ENCODE measurements at places on chromosomes 1 and 21. TPM values are rescaled to one million over a fixed set of nuclear protein-coding genes. Genes with fewer than 3 reads are reported as not detected.

ADAM30 gene
- not detected for total RNA-seq

FNDC7 gene
- 0.07 TPM for total RNA-seq

CD53 gene
- total RNA-seq, result 7.5 TPM

DNA sequence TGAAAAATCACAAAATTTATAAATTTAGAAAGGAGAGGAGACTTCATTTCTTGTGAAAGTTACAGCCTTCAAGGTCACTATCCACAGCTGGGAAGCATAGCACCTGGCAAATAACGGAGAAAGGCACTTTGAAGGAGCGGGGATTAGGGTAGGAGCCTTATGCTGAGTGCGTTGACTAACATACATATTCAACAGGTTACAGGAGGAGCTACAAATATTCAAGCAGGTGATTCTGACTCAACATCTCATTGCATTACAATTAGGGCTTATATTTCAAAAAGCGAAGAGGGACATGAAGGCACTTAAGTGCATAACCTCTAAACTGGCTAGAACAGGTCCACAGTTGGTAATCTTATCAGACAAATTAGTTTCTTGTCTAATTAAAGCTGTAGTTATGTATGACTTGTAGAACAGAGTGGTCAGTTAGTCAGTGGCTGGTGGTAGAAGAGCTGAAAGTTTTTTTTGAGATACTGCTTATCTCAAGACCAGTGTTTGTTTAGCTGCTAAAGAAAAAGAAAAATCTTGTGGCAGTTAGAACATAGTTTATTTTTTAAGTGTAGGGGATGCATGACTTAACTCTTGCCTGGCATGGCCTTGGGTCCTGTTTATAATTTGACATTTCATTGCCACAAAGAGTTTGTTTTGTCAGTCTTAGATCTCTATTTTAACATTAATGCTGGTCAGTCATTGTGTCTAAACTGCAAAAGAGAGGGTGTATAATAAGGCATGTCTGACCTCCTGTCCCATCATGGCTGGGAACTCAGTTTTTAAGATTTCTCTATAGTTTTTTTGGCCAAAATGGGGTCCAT, 311.5 kb downstream of the DUSP10 start:
- no peak overlapping the region for H3K27ac ChIP-seq
- no peak for DNase-seq
- H3K27me3 ChIP-seq, result no peaks in the 10 kb centered on the region
- H3K4me3 ChIP-seq, result no peak overlapping the region

- peaks cover 5% of the 10 kb centered on the region for H3K4me1 ChIP-seq
- H3K27ac ChIP-seq, result no peak overlapping the region
- DNase-seq, result peak; percentile 25
These were observed 5.1 kb upstream of the CAPN8 start for GRCh38 chr1:223670458-223671159.

- no peaks in the 10 kb centered on the region for H3K36me3 ChIP-seq
- no peak for DNase-seq
- no peak overlapping the region for H3K4me3 ChIP-seq
- peaks cover 3% of the 10 kb centered on the region for H3K4me1 ChIP-seq
- no peaks in the 10 kb centered on the region for H3K27me3 ChIP-seq
- no peak overlapping the region for H3K27ac ChIP-seq
These were observed 79.0 kb downstream of the RAVER2 start for GRCh38 chr1:64823691-64824476.

GRCh38 chr21:45629046-45629981, 14.2 kb upstream of the PCBP3 start:
- H3K4me1 ChIP-seq, result no peaks in the 10 kb centered on the region
- DNase-seq, result no peak
- H3K27ac ChIP-seq, result no peak overlapping the region
- H3K27me3 ChIP-seq, result no peaks in the 10 kb centered on the region
- no peak overlapping the region for H3K4me3 ChIP-seq

GRCh38 chr1:12138196-12139168, 28.3 kb upstream of the TNFRSF1B start:
- no peak overlapping the region for H3K4me3 ChIP-seq
- no peak for DNase-seq
- H3K27me3 ChIP-seq, result no peaks in the 10 kb centered on the region
- no peak overlapping the region for H3K27ac ChIP-seq

- H3K27me3 ChIP-seq, result no peaks in the 10 kb centered on the region
- no peak within 1 kb of the TSS for H3K27ac ChIP-seq
- no peak within 1 kb of the TSS for H3K4me3 ChIP-seq
- H3K4me1 ChIP-seq, result no peaks in the 10 kb centered on the region
- no peaks in the 10 kb centered on the region for H3K36me3 ChIP-seq
These were observed at the start of gene OR2M3 for GRCh38 chr1:248196965-248197364. TSS of gene OR2M3 (plus strand) at chr1:248197265. CDS start at chr1:248203068, 5,803 bp downstream.

DNA sequence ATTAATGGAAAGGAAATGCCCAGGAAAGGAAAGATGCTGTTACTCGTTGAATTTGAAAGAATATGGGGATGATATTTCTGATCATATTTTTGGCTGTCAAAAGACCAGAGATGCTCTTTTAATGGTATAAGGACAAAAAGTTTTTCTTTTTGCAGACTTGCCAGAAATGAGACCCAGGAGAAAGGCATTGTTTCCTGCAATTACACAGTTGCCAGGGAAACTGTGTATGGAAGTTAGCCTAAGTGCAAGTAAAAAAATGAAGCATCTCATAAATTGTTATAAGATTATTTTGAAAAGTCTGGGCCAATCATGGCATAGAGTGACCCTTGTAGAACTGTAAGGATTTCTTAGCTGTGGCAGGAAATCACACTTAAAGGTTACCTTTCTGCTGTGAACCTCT, 155.7 kb upstream of the BEND5 start:
- no peak overlapping the region for H3K27ac ChIP-seq
- no peaks in the 10 kb centered on the region for H3K36me3 ChIP-seq
- no peak for DNase-seq
- no peaks in the 10 kb centered on the region for H3K4me1 ChIP-seq
- H3K27me3 ChIP-seq, result no peaks in the 10 kb centered on the region
- H3K4me3 ChIP-seq, result no peak overlapping the region

- H3K36me3 ChIP-seq, result no peaks in the 10 kb centered on the region
- no peak overlapping the region for H3K27ac ChIP-seq
- no peaks in the 10 kb centered on the region for H3K27me3 ChIP-seq
- DNase-seq, result no peak
- no peak overlapping the region for H3K4me3 ChIP-seq
These were observed 289.5 kb upstream of the SGIP1 start for GRCh38 chr1:66244429-66244828.

DNA sequence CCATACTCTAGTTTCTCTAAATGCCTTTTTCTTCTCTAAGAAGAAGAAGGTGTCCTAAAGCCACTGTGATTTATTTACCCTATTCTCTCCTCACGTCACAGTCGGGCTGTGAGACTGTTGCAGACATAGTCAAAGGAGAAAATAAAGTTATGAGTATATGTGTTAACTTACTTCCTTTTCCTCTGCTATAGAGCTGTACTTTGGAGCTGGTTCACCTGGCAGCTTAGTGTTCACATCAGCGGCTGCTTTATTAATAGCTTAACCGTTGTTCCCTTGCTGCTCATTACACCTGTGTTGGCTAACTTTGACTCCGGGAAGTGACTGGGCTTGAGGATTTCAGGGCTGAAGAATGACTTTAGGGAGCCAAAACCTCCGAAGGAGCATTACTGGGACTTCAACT, 3.6 kb downstream of the PFKFB2 start:
- peak overlapping the region; percentile 2 for H3K4me3 ChIP-seq
- H3K4me1 ChIP-seq, result peaks cover 44% of the 10 kb centered on the region
- peak overlapping the region; percentile 93 for H3K27ac ChIP-seq
- H3K36me3 ChIP-seq, result peaks cover 6% of the 10 kb centered on the region
